ENCODE measurements at places on chromosomes 6 and 20.

DNA sequence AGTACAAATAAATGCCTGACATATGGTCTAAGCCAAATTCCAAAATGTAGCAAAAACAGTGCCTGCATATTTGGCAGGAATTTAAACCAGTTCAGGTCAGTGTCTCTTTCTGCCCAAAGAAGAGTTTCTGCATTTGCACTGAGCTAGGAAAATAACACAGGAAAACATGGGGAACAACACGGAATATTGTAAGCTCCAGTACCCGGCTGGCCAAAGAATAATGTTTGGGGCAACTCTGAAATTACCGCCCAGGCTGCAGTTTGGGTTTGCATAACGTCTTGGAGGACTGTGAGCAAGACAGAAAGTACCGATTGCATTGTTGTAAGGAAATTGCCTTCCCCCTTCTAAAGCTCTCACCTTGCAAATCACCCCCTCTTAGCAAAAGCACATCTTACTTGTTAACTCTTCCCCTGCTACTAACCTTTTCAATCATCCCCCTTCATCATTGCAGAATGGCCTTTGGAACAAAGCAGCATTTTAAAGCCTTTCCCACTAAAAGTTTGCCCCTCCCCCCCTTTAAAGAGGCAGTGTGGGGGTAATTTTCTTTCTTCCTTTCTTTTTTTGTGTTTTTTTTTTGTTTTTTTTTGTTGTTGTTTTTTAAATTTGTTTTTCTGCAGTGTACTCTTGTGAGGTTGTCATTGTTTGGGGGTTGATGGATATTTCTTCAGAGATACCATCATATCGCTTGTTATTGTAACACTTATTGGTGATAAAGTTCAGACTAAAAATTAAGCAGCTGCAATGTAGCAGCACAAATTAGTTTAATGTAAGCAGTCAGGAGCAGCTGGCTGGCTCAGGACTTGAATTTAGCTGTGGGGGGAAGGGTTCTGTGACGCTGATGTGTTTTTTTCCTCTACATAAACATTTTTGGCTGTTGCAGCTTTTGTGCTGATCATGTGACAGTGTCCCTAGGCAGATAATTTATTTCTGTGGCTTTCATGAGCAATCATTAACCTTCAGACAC lies 100.0 kb upstream of the CITED2 start:
- peak; percentile 63 for DNase-seq

GRCh38 chr6:37785002-37785662 lies 34.4 kb upstream of the ZFAND3 start:
- no peak for DNase-seq

DNA sequence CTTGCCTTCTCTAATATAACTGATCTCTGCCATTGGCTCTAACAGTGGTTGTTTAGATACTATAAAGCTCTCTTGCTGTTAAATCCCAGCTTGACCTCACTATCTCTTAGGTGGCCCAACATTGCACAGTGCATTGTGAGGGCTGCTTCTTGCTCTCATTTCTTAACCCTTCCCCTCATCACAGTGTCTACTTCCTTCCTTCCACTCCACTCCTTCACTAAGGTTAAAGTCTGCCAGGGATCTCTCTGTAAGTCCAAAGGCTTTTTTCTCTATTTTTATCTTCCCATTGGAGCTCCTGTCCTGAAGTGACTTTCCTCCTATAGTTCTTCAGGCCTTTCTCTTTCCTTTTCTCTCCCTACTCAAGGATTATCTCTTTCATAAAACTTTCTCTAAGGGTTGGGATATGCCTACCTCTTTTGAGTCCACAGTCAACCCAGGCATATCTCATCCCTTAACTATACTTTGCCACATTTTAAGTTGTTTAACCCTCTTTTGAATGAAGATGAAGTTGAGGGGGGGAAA lies 4.0 kb upstream of the TBC1D22B start:
- no peak for DNase-seq

DNA sequence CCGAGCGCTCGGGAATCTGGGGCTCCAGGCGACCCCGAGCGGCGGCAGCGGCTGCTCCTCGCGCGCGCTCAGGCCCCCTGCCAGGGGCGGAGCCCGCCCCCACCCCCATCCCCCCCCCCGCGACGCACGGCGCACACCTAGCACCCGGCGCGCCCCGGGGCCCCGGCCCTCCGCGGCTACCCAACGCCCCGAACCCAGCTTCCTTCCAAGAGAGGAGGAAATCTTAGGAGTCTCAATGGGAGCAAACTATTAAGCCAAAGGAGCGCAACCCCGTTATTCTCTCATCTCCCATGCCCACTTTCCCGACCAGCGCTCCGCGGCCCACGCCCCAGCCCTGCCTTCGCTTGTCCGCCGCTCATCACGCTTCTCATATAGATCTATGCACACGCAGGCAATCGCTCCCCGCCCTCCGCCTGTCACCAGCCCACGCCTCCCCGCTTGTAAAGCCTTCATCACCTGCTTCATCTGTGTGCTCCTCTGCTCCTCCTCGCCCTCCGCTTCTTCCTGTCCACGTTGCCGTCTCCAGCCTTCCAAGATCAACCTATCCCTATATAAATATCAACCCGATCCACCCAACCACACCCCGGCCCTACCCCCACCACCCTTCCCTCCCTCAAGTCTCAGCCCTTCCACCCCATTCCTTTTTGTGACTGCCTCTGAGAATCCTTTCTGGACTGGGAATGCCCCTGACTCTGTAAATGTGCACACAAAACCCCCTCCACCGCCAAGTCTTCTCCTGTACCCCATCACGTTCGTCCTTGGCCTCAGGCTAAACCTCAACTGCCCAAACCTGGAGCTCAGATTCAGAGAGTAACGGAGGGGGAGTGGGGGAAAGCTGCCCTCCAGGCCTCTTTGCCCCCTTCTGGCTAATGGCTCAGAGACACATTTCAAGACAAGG lies at the start of gene DLK2:
Gene DLK2, minus strand, starts transcription at position 18 of the 898 bp plus-strand sequence. CDS start 723 bp downstream, outside the sequence.
- DNase-seq: no peak

DNA sequence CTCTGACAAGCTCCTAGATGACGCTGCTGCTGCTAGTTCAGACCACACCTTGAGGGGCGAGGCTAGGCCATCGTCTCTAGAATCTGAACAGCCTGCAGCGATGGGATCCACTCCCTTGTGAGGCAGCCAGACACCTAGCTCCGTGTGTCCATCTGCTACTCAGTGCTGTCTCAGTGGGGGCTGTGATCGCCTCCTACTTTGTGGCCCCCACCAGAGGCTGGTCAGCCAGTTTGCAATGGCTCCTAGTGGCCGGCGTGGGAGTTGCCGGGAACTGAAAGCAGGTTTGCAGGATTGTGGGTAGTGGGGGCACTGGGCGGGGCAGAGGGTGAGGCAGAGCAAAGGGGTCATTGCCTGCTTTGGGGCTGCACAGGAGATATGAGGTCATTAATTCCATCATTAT lies 2.8 kb downstream of the CCN5 start:
- no peak for DNase-seq

DNA sequence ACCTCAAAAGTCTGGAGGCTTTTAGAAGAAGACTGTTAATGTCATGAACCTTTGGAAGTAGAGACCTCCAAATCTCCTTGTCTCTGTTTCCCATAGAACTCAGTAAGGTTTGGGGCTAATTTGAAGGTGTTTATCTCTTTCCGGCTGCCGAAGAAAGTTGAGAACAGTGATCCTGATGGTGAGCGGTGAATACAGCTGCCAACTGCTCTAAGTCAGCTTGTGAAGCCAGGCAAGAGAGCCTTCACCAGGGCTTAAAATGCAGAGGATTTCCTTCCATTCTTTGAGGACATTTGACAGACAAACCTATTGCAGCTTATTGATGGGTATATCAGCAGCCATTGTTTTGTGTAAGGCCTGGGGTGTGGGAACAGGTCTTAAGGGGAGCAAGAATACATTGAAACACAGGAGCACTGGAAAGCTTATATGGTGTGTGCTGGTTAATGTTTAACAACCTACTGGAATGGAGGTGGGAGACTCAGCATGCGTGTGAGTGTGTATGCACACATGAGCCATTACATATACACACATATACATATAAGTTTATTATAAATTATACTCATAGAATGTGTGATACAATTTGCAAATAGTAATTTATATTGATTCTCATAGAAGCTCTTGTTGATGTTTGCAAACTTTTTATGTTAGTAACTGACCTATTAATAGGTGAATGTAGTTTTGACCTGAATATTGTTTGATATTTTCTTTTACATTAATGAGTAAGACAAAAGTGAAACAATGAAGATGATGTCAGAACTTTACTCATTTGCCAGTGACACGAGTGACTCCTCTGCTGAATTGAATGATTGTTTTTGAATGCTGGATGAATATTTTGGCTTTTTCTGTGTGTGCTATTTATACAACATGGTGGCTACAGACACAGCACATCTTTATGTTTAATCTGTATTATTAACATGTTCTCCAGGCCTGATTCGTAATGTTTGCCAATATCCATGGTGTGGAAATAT lies 18.1 kb downstream of the PLEKHG1 start:
- DNase-seq: no peak

GRCh38 chr20:46946796-46947195 lies 52.2 kb downstream of the EYA2 start:
- no peak for DNase-seq

DNA sequence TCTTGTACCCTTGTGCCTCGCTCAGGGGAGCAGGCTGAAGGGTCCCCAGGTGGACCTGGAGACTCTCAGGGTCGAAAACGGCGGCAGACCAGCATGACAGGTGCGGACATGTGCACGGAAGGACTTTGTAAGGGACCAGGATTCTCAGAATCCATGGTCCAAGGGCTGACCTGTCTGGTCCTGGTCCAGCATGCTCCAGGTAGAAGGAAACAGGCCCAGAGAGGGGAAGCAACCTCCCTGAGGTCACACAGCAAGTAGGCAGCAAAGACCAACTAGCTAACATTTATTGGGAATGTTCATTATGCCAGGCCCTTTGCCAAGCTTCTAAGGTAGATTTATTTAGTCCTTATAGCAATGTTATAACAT lies 5.9 kb downstream of the CDKN1A start:
- no peak for DNase-seq

DNA sequence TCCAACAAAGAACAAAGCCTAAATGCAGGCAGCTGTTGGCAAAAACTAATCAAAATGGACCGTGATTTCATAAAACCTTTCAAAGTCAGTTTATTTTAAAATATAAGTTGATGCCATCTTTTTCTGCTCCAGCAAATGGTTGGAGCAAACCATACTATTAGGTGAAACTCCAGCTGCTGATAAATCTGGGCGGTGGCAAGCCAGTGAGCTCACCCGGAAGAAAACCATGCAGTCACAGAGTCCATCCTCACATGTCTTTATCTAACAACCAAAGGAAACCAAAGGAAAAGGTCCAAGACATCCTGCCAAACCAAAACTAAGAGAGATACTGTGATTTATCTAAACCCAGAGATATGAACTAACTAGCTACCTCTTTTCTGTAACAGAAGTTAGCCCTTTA lies 72.6 kb downstream of the HIVEP2 start:
- DNase-seq: no peak

DNA sequence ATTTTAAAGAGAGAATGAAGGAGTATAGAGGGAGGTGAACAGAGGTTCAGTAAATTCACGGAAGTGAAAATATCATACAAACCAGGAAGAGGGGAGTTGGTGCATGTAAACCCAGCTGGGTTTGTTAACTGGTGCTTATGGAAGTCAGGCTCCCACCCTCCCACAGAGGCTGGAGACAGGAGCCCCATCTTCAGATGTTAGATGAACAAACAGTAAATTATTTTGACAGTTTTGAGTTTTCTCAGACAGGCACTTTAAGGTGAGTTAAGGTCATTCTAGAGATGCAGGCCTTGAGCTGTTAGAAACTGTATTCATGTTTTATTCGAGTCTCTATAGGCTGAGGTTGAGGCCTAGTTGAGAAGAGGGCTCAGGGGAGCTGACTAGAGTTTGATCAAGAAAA lies 41.8 kb upstream of the FUCA2 start:
- no peak for DNase-seq

DNA sequence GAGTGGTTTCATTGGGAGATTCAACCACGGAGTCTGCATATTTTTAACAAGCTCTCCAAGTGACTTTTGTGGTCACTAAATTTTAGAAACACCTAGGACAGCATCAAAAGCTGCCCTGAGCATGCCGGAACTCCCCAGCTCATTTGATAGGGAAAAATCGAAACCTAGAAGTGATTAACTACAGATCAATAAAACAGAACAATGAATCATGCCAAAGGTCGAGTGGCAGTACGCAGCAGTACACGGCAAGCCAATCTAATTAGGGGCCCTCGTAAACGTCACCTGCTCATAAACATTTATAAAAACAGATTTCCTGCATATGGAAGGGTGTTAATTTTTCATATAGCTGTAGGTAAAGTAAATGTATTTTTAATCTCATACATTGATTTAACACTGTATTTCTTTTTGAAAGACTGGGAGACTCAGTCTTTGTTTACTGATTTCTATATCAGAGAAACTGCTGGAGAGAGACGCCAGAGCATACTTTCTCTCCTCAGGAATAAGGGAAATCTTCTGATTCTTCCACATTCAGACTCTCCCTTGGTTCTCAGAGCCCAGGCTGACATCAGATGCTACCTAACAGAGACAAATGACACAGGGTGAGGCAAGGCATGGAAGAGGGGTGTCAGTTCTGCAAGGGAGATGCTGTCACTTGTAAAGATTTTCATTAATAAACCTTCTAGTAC lies 232.5 kb downstream of the PTPRT start:
- no peak for DNase-seq

DNA sequence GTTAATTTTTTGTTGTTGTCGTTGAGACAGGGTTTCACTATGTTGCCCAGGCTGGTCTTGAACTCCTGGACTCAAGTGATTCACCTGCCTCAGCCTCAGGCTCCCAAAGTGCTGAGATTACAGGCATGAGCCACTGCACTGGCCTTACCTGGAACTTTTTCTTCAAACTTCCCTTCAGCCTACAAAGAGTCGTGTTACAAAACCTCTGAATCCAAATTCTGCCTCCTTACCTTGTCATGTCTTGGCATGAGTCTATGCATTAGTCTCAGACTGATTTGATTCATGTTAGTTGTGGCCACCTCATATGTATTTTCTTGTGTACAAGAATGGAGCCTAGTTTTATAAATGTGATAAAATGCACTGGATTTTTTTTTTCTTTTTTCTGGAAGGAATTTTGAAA lies 172.1 kb downstream of the PRL start:
- DNase-seq: no peak

DNA sequence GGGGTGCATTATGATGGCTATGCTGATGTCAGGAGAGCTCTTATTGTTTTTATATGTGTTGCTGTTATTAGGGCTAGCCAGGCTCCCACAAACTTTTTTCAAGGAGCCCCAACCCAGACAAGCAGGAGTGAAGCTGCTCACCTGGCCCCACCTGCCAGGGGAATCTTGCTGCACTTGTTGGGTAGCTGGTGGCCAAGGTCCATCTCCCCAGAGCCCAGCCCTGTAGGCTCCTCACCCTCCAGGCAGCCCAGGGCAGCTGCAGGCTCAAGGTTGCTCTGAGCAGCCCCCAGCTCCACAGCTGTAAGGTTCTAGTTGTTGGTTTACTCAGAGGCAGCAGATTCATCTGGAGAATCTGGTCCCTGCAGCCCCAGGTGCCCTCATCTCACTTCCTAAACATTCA lies 46.8 kb upstream of the SIRPA start:
- DNase-seq: no peak

- peak; percentile 24 for DNase-seq
Measured at GRCh38 chr6:106927531-106928398, 46.8 kb downstream of the CD24 start.

DNA sequence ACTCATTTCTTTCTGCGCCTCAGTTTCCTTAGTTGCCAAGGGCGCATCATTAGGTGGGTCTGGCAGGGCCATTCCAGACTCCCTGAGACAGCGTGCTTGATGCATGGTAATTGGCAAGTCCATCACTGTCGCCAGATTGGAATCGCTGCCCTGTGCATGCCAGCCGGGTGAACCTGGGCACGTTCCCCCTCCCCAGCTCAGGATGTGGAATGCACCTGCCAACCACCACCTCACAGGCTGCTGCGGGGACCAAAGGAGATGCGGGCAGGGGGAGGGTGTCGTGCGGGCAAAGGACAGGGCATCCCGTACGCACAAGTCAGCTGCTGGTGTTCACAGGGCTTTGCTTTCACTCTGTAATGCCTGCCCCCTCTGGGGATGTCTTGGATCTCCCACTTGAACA lies 36.4 kb upstream of the PMEPA1 start:
- DNase-seq: no peak
